ENCODE measurements at places on chromosomes 6 and 20.

GRCh38 chr20:56391596-56392131, 351 bp downstream of the AURKA start:
- DNase-seq, result no peak

GRCh38 chr20:49658508-49658907, 55.2 kb downstream of the B4GALT5 start:
- no peak for DNase-seq

- no peak for DNase-seq
Observed at GRCh38 chr20:36271639-36272546, 34.2 kb upstream of the DLGAP4 start.

- no peak for DNase-seq
Observed at GRCh38 chr20:63703976-63704748, 3.6 kb downstream of the ARFRP1 start.

GRCh38 chr6:108193131-108193530, 27.3 kb downstream of the NR2E1 start:
- DNase-seq, result no peak

- DNase-seq, result no peak
Observed at GRCh38 chr6:14985366-14985765, 260.5 kb upstream of the JARID2 start.

- no peak for DNase-seq
Observed at GRCh38 chr6:168516944-168517741, 76.2 kb downstream of the SMOC2 start.

GRCh38 chr20:61487346-61487996, 235.4 kb downstream of the CDH4 start:
- DNase-seq, result no peak

- DNase-seq, result no peak
Observed at GRCh38 chr20:60586269-60587050, 628.2 kb downstream of the CDH26 start.

DNA sequence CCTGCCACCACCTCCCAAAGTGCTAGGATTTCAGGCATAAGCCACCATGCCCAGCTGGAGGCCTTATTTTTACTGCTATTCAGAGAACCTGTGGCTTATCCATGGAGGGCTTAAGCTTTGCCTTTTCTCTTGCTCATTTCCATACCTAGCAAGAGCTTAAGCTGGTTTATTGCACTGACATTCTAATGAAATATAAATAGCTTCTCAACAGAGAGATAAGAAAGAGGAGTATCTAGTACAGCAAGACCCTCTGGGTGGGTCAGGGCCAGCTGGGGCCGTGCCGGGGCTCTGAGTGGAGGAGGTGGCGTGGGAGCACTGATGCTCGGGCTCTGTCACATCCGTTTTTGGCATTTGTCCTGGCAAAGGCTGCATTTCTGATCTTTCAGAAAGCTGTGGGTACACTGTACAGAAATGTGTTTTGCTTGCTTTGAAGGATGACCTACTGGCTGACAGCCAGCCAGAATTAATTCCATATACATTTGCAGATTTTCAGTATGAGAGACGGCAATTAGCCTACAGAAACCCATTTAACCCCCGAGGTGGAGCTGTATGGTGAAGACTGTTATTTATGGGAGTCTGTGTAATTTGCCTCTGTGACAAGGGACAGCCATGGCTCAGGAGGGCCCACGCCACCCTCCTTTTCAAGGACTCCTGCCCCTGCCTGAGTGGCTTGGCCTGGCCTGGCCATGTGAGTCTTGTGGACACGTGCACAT, 181.6 kb upstream of the AKAP12 start:
- DNase-seq, result no peak

GRCh38 chr20:49751397-49751736, 37.7 kb upstream of the B4GALT5 start:
- no peak for DNase-seq

- no peak for DNase-seq
Observed at GRCh38 chr20:56171087-56172012, 77.2 kb upstream of the MC3R start.

GRCh38 chr20:25269057-25269832, 21.4 kb downstream of the PYGB start:
- no peak for DNase-seq

DNA sequence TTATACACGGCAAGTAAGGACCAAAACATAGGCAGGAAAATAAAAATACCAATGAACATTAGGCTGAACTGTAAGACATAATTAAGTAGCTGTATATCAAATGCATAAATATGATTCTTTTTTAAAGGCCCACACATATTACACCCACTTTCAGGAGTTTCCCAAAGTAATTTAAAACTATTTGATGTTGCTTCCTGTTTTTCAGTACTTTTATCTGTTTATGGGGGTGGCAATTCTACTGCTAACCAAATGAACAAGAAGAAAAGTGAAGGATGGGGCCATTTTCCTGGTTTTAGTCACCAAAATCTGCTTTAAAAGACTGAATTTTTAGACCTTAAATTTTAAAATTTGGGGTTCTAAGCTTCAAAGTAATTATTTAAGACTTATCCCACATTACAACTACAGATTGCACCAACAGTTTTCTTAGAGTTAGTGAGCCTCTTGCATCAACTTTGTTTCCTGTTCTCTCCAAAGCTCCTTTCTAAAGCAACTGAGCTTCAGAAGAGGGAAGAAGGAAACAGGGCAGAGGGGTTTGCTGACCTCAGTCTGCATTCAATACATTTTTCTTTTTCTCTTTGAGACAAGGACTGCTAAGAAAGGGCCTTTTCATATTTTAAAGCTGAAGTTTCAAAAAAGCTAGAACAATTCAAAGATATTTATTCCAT, 191.0 kb downstream of the BACH2 start:
- DNase-seq, result no peak

DNA sequence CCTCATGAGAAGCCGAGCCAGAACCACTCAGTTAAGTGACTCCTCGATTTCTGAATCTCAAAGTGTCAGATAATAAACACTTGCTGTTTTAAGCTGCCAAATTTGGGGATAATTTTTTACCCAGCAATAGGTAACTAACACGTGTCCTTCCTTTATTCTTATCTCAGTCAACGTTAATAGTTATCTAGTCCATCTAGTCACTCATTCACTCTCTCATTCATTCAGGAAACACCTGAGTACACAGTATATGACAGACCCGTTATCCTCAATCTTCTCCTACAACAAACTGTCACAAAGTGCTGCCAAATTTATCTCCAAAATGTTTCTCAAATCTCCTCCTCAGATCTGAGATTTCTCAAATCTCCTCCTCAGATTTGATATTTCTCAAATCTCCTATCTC, 13.1 kb downstream of the FAM184A start:
- no peak for DNase-seq

DNA sequence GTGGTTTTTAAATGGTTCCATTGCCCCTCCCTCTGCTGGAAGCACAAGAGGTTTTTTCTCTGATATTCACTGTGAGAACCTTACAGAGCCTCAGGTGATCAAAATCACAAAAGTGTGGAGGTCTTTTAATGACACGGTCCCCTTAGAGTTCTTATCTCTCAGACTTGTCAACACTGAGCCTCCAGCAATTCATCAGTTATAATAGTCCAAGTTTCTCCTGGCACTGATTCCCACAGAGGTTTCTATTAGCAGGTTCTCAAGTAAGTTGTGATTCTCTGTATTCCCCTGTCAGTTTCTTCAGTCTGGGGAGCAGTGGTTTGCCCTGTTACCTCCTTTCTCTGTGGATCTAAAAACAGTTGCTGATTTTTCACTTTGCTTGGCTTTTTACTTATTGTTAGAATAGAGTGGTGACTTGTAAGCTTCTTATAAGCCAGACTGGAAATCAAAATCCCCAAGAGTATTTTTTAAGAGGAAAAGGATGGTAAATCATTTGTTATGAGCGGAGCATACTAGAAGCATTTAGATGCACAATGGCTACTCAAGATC, 157.4 kb upstream of the BMP5 start:
- DNase-seq, result no peak

- no peak for DNase-seq
Observed at GRCh38 chr20:47117773-47118172, 223.1 kb downstream of the EYA2 start.

- DNase-seq, result no peak
Observed at GRCh38 chr6:158841358-158841757, 22.2 kb upstream of the EZR start.

GRCh38 chr20:32296819-32297420, 19.5 kb downstream of the KIF3B start:
- DNase-seq, result no peak

DNA sequence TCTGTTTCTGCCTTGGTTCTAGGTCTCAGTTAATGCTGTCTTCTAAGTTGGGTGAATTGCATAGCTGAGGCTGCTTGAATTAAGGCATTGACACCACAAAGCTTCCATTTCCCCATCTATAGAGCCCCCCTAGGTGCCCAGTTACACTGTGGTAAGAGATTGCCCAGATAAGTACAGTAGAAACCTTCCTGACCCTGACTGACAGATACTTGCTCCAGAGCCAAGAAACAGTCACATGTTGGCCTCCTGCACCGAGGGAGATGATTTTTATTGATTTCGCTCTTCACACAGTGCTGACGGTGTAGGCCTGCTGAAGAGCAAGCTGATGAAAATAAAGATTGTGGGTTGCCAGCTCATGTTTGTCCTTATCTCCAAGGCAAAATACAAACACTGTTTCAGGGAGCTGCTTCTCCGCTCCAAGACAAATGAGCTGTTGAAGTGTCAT, 67.9 kb downstream of the TRMT11 start:
- no peak for DNase-seq

GRCh38 chr20:31602779-31603441, 2.2 kb upstream of the ID1 start:
- no peak for DNase-seq

GRCh38 chr6:133244519-133244918, 3.4 kb downstream of the EYA4 start:
- no peak for DNase-seq

- DNase-seq, result no peak
Observed at GRCh38 chr6:22466665-22467245, 102.6 kb upstream of the HDGFL1 start.

GRCh38 chr6:155383913-155384312, 69.6 kb upstream of the TFB1M start:
- DNase-seq, result no peak

DNA sequence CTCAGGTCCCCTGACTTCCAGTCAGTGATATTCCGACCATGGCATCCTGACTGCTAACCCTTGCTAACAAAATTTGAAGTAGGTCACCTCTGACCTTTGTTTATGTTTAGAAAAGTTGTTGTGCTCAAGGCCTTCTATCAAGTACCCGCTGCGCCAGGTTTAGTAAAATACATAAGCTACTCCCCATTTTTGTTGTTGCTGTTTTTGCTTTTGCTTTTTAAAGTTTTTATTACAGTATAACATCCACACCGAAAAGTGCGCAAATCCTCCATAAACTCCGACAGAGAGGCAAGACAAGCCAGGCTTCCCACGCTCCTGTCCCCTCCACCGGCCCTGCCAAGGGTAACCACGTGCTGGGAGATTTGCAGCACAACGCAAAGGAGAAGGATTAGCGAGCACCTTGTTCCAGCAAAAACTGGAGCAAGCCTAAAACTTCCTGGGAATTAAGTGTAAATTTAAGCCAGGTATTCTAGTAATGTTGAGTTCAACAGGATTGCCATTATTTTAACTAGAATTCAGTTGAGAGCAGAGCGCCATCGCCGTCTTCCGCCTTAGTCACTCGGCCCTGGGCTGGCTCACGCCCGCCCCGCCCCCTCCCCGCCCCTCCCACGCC, 17.8 kb upstream of the HMGN4 start:
- DNase-seq, result no peak

GRCh38 chr6:129575378-129576118, 134.4 kb downstream of the ARHGAP18 start:
- no peak for DNase-seq

- DNase-seq, result no peak
Observed at GRCh38 chr6:165059032-165059431, 250.4 kb downstream of the C6orf118 start.

DNA sequence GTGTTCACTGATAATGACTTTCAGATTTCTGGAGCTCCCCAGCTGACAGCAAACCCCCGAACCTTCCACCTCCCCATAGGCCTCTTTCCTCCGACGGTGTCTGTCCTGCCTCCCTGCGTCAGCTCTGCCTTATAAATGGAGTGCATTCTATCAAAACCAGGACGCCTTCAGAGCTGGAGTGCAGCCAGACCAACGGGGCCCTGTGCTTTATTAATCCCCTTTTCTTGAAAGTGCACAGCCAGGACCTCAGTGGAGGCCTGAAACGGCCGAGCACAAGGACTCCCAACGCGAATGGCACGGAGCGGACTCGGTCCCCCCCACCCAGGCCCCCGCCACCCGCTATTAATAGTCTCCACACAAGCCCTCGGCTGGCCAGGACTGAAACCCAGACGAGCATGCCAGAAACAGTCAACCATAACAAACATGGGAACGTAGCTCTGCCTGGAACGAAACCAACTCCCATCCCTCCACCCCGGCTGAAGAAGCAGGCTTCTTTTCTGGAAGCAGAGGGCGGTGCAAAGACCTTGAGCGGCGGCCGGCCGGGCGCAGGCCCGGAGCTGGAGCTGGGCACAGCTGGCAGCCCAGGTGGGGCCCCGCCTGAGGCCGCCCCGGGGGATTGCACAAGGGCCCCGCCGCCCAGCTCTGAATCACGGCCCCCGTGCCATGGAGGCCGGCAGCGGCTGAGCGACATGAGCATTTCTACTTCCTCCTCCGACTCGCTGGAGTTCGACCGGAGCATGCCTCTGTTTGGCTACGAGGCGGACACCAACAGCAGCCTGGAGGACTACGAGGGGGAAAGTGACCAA, 42.3 kb upstream of the NAA20 start:
- DNase-seq, result no peak

GRCh38 chr6:98823428-98824161, 10.8 kb upstream of the POU3F2 start:
- DNase-seq, result no peak

GRCh38 chr6:68296126-68296525, 339.0 kb upstream of the ADGRB3 start:
- DNase-seq, result no peak

DNA sequence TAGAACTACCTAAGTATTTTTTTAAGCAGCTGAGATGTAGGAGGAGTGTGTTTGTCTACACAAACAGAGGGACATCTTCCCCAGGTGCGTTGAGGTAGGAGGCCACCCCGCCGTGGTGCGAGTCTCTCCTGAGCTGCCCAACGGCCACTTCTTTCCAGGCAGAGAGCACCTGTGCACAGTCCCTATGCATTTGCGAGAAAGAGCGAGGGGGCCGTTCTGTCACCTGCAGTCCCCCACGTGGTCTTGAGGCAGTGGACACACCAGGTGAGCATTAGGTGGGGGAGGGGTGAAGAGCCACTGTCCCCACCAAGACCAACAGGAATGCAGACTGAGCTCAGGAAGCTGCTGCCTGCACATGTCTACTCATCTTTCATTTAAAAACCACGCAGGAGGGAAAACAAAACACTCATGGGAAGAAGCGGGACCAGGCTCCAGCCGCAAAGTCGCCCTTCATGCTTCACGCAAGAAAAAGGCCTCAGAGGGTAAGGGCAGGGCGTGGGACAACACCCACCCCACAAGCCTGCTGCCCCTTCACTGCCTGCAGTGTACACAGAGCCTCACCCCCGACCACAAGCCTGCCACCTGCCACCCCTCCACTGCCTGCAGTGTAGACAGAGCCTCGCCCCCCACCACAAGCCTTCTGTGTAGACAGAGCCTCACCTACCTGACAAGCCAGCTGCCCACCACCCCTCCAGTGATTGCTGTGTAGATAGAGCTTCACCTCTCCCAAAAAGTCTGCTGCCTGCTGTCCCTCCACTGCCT, 142.0 kb downstream of the DLL1 start:
- DNase-seq, result no peak
